SJCRH30 (cell line): ENCODE measurements at places on chromosomes 12 and 14. TPM values are rescaled to one million over a fixed set of nuclear protein-coding genes. Genes with fewer than 3 reads are reported as not detected.

The NANOG gene
- 0.05 TPM in 1 of 2 replicates, not detected in the other for total RNA-seq

DNA sequence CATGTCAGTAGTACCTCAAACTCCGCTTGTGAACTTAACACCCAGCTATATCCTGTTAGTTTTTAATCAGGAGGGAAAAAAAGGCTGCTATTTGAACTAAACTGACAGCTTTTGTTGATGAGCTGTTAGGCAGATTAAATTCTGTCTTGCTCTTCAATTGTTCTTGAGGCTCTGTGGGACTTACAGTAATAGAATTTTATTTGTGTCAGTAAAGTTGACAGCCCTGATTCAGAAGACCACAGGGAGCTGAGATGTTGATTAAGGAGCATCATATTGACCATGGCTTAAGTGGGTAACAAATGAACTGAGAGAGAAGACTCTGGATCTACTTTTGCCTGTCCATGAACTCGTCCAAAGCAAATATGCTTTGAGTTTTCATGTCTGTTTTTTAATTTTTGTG lies 622.9 kb downstream of the DIO2 start:
- H3K4me3 ChIP-seq: no peak overlapping the region
- H3K27ac ChIP-seq: no peak overlapping the region
- no peak for DNase-seq
- no peaks in the 10 kb centered on the region for H3K4me1 ChIP-seq

The CMA1 gene
- total RNA-seq: not detected in 2 replicates

The PRH1 gene
- 10.0 and 13.9 TPM in 2 replicates for total RNA-seq

DNA sequence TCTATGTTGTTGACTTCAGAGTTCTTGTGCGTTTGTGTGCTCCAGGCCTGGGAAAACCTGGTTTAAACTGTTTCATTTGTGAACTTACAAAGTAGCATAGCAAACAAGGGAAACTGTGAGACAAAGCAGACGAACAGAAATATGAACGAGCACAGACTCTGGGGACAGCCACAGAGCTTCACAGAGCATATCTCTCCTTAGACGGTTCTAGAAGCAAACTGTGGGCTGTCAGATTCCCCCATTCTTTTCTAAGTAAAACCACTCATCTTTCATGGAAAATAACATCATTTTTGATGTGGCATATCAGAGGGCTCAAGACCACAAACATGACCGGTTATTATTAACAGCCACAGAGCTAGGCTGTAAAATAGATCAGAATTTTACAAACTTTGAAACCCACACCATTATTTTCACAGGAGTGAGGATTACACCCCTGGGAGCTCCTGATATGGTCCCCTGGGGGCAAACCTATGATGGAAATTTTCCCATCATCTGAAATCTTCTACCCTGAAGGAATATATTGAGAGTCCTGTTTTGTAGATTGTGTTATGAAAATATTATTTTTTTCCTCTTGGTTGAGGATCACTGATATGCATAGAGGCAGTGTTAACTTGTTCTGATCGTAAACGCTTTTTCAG lies 102.0 kb downstream of the ADGRD1 start:
- DNase-seq: no peak
- H3K27ac ChIP-seq: no peak overlapping the region
- 0 out of 2 replicates have a peak, but pooled peaks cover 5% of the 10 kb centered on the region for H3K27me3 ChIP-seq
- H3K4me3 ChIP-seq: no peak overlapping the region
- H3K4me1 ChIP-seq: no peaks in the 10 kb centered on the region
- no peaks in the 10 kb centered on the region for H3K36me3 ChIP-seq

The TMED10 gene
- total RNA-seq: 119 and 123 TPM in 2 replicates
